Stimulated activated naive CD8-positive, alpha-beta T cell treated with anti-CD3 and anti-CD28 coated beads, Interleukin-15, Interleukin-2, amounts not matched to agents 100 U/mL and 50 U/mL, for 24 hours (primary cell): ENCODE measurements at places on chromosomes 2 and 18.
A peak's percentile ranks its signal among the peaks of the same experiment; 100 is the strongest.

DNA sequence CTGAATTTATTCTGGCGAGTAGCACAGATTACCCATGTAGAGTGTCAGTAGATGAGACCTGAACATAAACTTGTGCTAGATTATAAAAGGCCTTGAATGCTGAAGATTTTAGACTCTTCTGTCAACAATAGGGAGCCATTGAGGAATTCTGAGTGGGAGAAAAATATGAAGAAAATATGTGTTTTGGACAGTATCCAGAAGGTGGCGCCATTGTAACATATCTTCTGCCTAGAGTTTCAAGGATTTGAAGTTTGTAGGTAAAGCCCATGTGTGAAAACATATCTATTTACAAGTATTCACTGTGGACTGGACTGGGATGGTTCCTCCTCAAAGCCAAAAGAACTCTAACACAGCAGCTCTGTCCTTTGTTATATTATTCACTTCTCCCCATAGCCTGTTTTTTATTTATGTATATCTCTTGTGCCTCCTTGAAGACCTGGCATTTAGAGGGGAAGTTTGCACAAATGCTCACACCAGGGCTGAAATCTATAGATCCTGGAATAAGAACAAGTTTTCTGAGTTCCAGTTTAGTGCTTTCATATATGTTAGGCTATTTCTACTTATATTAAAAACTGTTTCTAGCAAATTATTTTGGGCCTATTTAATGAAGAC is 124.9 kb downstream of the RDH14 start:
- peak; percentile 18 for DNase-seq

GRCh38 chr18:57353137-57353939 is 981 bp downstream of the ST8SIA3 start:
- no peak for DNase-seq

GRCh38 chr2:44120428-44120827 is 48.2 kb upstream of the PPM1B start:
- DNase-seq, result peak; percentile 9

DNA sequence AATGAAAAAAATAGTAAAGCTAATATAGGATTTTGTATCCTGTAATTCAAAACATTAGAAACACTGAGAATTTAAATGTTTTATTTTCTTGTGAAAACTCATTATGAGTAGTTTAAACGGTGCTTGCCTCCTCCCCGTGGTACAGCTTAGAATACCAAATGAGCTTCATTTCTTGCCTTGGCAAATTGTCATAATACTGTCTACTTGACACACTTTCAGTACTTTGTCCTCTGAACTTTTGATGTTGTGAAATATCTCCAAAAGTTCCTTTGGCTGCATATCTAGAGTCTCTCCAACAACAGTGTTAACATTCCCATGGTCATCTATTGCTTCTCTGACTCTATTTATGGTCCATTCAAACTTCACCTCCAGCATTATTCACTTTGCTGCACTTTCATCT is 61.9 kb upstream of the EPB41L5 start:
- DNase-seq, result no peak

GRCh38 chr18:4068552-4069158 is 386.5 kb downstream of the DLGAP1 start:
- peak; percentile 31 for DNase-seq

GRCh38 chr2:55420871-55421270 is 1.2 kb upstream of the CCDC88A start:
- no peak for DNase-seq

DNA sequence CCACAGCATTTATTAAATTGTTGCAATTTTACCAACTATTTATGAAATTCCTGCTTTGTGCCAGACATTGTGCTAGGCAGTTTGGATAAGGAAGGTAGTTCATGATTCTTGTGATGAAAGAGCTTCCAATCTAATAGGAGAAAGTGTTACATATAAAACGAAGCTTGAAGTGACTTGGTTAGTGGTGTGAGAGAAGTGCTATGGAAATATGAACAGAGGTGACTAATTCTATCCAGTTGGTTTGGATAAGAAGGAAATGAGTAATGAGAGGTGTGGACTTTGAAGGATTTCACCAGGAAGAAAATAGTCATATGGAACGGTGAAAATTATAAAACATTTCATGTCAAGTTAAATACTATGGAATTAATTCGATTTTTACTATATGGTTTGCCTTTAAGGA is 48.6 kb downstream of the EML6 start:
- DNase-seq, result no peak
